ENCODE measurements at places on chromosomes 5 and 9.

DNA sequence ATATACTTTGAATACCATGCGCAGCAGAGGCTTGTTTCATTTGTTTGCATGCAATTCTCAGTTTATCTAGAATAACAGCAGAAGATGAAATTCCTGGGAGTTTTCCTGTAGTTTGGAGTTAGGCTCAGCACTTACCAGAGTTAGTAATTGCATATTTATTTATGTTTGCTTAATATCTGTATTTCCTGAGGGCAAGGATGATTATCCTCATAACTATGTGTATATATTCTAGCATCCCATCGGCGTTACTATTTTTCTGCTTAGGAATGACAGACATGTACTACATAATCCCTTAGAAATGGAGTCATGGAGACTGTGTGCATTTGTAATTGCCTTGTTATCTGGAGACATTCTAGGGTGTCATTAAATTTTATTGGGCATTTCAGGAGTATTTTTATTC, 1184.8 kb downstream of the DTWD2 start:
- H3K36me3 ChIP-seq = no peaks in the 10 kb centered on the region
- H3K27me3 ChIP-seq = no peaks in the 10 kb centered on the region
- no peak overlapping the region for H3K4me3 ChIP-seq
- DNase-seq = no peak

DNA sequence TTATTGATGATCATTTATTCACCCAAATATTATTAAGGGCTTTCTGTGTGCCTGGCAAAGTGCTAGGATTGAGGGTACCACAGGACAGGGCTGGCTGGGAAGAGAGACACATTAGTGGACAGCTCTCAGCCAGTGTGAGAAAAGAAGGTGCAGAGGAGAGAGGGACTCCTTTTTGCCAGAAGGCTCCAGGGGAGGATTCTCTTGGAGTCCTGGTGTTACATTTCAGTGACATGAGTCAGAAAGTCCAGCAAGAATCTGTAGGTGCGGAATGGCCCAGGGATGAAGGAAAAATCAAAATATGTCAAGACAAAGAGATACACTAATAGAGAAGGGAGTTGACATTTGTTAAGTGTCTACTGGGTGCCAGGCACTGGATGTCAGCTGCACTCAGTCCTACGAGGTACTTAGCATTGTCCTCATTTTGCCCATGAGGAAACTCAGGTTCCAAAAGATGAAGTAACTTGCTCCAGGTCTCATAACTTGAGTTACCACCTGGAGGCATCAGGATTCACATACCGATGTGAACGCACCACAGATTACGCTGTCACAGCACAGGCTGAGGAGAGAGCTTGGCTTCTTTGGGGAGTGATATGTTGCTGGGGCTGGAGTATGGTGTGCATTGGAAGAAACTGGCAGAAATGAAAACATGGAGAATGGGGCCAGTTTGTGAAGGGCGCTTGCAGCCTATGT, 60.5 kb downstream of the RASGRF2 start:
- no peak overlapping the region for H3K4me3 ChIP-seq
- no peak for DNase-seq
- H3K27ac ChIP-seq = no peak overlapping the region
- no peaks in the 10 kb centered on the region for H3K4me1 ChIP-seq
- H3K27me3 ChIP-seq = no peaks in the 10 kb centered on the region

GRCh38 chr5:153209016-153209415, 281.5 kb upstream of the GRIA1 start:
- no peaks in the 10 kb centered on the region for H3K27me3 ChIP-seq
- H3K27ac ChIP-seq = no peak overlapping the region
- no peaks in the 10 kb centered on the region for H3K36me3 ChIP-seq
- DNase-seq = no peak

GRCh38 chr5:165029099-165029870, 1523.9 kb downstream of the MAT2B start:
- no peak overlapping the region for H3K4me3 ChIP-seq
- H3K27me3 ChIP-seq = no peaks in the 10 kb centered on the region
- H3K27ac ChIP-seq = no peak overlapping the region
- peak; percentile 47 for DNase-seq

DNA sequence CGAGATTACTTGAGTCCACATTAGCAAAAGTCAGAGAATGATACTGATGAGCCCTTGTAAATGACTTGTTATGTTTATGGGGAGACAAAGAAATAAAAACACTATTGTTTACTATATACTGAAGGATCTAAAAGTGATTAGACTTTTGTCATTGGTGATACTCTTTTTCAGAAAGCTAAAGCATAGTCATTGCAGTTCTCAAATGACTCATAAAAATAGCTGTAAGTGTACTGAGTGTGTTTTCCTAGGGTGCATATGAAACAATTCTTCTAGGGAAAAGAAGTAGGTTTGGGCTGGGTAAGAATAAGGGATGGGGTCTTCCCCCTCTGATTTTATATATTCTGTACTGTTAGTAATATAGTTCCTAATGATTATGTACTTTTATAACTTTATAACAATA, 32.6 kb downstream of the WDR36 start:
- H3K36me3 ChIP-seq = peaks cover 52% of the 10 kb centered on the region
- H3K27me3 ChIP-seq = no peaks in the 10 kb centered on the region
- DNase-seq = no peak
- H3K4me1 ChIP-seq = no peaks in the 10 kb centered on the region
- H3K27ac ChIP-seq = no peak overlapping the region

- DNase-seq = no peak
- no peaks in the 10 kb centered on the region for H3K36me3 ChIP-seq
- H3K4me1 ChIP-seq = no peaks in the 10 kb centered on the region
Observed at GRCh38 chr9:83418283-83418682, 119.9 kb downstream of the FRMD3 start.

DNA sequence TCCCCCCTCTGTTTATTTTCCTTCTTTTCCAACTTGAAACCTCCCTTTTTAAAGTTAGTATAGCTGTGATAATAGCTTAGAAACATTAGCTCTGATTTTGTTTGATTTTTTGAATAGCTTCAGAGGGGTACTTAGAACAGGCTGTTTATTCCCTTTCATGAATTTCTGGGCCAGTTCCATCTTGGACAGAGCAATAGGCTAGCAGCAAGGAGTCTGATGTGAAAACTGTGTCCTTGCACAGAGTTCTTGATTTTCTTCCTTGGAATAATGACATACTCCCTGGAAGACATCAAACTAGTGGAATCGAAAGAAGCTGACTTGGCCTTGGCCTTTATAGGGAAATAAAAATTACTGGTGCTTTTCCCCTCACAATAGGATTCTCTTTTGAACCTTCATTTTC, 32.9 kb downstream of the NTRK2 start:
- no peaks in the 10 kb centered on the region for H3K27me3 ChIP-seq
- no peak overlapping the region for H3K4me3 ChIP-seq
- H3K4me1 ChIP-seq = no peaks in the 10 kb centered on the region

GRCh38 chr5:9188956-9189355, 356.9 kb downstream of the SEMA5A start:
- DNase-seq = no peak
- H3K36me3 ChIP-seq = no peaks in the 10 kb centered on the region
- H3K27ac ChIP-seq = no peak overlapping the region
- no peak overlapping the region for H3K4me3 ChIP-seq
- no peaks in the 10 kb centered on the region for H3K4me1 ChIP-seq

- no peaks in the 10 kb centered on the region for H3K4me1 ChIP-seq
- no peaks in the 10 kb centered on the region for H3K27me3 ChIP-seq
- no peak for DNase-seq
Observed at GRCh38 chr9:15069106-15069505, 158.9 kb upstream of the FREM1 start.

- H3K4me3 ChIP-seq = no peak overlapping the region
- H3K27ac ChIP-seq = no peak overlapping the region
- no peaks in the 10 kb centered on the region for H3K4me1 ChIP-seq
Observed at GRCh38 chr9:37989701-37990100, 79.3 kb downstream of the SHB start.
